Activated CD8-positive, alpha-beta memory T cell treated with anti-CD3 and anti-CD28 coated beads for 1 hour (primary cell): ENCODE measurements at places on chromosomes 11 and 22.

DNA sequence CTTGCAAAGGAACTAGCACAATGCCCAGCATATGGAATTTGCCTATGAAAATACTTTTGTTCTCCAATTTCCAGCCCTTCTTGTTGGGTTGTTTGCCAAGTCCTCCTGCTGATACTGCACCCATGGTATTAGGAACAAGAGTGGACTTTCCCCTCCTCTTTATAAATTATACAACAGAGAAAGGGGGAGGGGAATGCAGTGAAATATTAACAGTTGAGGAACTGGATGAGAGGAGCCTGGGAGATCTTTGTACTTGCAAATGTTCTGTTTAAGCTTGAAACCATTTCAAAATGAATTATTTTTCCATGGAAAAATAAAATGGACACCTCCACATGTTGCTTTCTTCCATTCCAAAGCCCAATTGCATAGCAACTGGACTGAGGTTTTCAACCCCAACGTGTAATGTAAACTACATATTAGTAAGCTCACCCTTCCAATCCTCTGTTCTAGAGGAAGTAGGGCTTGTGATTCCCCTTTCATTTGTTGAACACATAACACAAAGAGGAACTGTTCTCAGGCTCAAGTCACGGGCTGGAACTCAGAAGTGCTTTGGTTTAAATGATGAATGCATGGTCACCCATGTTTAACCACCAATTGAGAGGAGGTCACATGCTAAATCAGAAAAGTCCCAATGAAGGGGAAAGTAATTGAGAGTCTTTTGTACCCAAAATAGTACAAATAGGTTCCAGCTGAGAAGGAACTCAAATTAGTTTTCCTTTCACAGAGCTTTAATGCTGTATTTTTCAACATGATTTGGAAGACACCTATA is 66.2 kb upstream of the ZC3H12C start:
- no peak for DNase-seq

- DNase-seq = no peak
Observed at GRCh38 chr11:29352273-29352795, 664.5 kb downstream of the KCNA4 start.

- DNase-seq = no peak
Observed at GRCh38 chr11:65478388-65479183, 20.3 kb upstream of the MALAT1 start.

GRCh38 chr11:63909591-63910506 is 7.1 kb downstream of the RCOR2 start:
- no peak for DNase-seq

GRCh38 chr11:110089617-110090282 is 3.4 kb upstream of the ZC3H12C start:
- no peak for DNase-seq
